ENCODE measurements at places on chromosomes 6 and 20.
A peak's percentile ranks its signal among the peaks of the same experiment; 100 is the strongest.

DNA sequence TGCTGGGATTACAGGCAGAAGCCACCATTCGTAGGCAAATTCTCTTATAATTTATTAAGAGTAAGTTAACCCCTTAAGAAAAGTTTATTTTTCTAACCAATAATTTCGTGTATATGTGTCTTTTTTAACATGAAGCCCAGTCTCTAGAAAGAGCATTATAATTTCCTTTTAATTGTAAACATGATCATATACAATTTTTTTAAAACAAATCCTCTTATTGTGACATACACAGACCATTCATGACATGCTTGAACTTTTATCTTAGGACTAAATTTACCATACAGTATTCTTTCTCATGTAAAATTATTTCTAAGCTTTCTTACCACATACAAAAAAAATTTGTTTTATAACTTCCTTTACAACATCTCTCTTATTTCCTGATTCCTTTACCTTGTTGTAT, 6.7 kb downstream of the ACOT13 start:
- no peak for DNase-seq

GRCh38 chr20:36823121-36823520, 49.6 kb upstream of the DSN1 start:
- DNase-seq = no peak

DNA sequence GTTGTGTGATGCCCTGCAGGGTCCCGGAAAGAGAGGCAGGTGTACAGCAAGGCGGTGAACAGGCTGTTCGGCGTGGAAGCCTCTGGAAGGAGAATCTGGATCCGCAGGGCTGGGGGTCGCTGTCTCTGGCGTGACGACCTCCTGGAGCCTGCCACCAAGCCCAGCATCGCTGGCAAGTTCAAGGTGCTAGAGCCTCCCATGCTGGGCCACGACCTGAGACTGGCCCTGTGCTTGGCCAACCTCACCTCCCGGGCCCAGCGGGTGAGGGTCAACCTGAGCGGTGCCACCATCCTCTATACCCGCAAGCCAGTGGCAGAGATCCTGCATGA, 36.5 kb downstream of the TGM6 start:
- DNase-seq = no peak

DNA sequence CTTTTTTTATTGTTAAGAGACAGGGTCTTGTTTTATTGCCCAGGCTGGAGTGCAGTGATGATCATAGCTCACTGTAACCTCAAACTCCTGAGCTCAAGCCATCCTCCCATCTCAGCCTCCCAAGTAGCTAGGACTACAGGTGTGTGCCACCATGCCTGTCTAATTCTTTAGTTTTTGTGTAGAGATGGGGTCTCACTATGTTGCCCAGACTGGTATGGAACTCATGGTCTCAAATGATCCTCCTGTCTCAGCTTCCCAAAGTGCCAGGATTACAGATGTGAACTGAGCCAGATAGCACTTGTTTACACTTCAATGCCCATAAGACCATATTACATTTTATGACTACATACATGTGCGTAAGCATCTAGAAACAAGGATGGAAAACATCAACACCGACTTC, 18.1 kb downstream of the EIF2S2 start:
- DNase-seq = no peak

DNA sequence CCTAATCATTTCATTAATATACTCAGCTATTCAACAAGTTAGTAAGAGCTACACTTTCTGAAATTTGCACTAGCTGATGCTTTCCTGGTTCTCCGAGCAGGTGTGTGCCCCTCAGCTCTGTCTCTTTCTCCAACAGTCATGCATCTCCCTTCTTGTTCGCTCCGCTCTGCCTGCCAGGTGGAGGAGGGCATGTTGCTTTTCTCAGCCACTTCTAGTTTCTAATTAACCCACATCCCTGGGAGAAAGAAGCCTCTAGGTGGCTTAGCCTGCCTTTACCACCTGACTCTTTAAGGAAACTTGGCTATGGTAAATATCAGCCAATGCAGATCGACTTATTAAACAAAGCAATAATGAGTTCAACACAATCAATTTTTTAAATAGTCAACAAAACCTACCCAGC, 34.2 kb downstream of the LRFN2 start:
- no peak for DNase-seq

- DNase-seq = peak; percentile 56
Observed at GRCh38 chr6:139540276-139540675, 165.8 kb upstream of the CITED2 start.

- no peak for DNase-seq
Observed at GRCh38 chr20:17992224-17992637, 23.4 kb downstream of the MGME1 start.

DNA sequence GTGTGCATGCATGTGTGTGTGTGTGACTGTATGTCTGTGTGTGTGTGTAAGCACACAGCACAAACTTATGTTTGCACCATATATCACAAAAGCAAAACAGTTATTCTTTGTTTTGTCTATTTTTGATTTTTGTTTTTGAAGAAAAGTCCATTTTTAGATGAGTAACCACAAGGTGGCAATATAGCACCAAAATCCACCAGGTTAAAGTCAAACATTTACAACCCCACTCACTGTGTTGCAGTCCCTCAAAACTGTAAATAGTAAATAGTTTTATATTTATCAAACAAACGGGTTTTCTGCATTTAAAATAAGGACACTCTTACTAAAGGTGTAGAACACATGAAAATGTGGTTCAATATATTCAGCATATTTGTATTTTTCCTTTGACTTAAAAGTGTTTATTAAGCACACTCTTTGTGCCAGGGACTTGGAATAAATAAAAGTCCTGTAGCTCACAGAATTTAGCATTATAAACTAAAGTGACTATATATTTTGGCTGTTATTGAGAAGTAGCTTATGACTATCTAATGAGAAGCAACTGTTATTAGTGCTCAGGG, 118.5 kb downstream of the GFRAL start:
- no peak for DNase-seq
